ENCODE measurements at places on chromosomes 16 and 17. TPM values are rescaled to one million over a fixed set of nuclear protein-coding genes. Genes with fewer than 3 reads are reported as not detected.

Gene PRSS21
- not detected for total RNA-seq

Gene ALKBH5
- total RNA-seq = 68.6 TPM

Gene CLEC18C
- total RNA-seq = not detected

Gene DPEP2
- not detected for total RNA-seq

Gene CYTH1
- total RNA-seq = 37.5 TPM

Gene TMEM114
- not detected for total RNA-seq

Gene HOXB5
- 0.36 TPM for total RNA-seq

Gene CCDC40
- 3.0 TPM for total RNA-seq

All from hepatocyte (in vitro differentiated cells).